ENCODE measurements at places on chromosomes 2 and 18. TPM values are rescaled to one million over a fixed set of nuclear protein-coding genes. Genes with fewer than 3 reads are reported as not detected.

NPPC gene
- polyA plus RNA-seq: 0.88 TPM

DNA sequence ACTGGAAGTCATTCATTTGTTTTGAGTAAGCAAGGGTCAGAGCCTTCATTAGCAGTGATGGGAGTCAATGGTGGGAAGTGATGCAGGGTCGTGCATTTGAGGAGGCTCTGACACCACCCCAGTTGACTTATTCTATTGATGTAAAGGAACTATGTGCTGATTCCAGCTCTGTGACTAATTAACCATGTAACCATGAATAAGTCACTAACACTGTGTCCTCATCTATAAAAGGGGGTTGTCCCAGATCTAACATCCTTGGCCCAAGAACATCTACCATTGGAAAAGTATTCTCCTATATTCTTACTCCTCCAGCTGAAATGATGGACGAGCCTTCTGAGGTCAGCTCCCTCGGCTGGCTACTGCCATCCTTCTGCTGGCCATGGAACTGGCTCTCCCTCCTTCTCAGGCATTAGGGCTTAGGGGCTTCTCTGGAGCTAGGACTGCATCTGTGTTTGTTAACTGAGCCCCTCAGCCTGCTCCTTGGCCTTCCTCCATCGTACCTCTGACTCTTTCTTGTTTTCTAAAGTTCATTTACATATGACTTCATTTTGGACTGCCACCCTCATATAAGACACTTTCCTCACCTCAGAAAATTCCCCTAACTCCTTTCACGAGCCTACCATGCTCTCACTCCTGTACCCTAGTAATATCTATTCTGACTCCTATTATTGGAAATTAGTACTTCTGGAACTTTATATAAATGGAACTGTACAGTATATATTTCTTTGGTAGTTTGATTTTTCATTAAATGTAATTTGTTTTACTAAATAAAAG lies 115.5 kb downstream of the KCTD1 start:
- H3K27me3 ChIP-seq: no peaks in the 10 kb centered on the region
- H3K36me3 ChIP-seq: no peaks in the 10 kb centered on the region
- no peak overlapping the region for H3K4me3 ChIP-seq
- H3K4me1 ChIP-seq: no peaks in the 10 kb centered on the region

DNA sequence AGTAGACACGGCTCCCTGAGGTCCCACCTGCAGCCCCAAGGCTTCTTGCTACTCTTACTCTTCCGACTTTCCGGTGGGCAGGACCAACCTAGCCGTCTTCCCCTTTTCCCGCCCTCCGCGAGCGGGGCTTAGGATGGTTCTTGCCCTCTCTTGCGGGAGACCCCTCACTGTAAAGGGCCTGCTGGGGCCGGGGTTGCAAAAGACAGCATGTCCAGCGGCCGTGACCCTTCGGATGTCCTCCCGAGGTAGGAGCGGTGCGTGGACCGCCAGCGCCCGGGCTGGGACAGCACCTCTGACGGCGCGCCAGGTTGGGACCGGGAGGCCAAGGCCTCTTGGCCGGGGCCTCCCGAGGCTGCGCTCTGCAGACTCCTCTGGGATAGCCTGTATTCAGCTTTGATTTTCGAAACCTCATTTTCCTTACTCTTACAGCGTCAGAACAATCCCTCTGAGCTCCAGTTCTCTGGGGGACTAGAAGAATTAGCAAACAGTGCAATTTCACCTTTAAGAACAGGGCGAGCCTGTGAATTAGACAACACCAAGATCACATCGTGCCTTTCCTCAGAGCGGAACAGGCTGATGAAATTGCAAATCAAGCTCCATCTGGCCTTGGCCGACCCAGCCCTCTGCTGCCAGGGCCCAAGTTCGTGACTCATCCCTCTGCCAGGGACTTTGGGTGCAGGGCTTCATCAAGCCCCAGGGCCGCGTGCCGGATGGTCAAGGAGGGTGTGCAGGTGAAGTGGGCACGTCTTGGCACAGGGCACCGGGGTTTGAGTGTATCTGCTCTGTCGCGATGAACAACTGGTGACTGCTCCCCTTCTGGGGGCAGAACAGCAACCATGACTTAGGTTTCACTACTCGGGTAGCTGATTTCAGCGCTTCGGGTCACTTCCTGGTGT lies 777 bp downstream of the MOCOS start:
- no peaks in the 10 kb centered on the region for H3K27me3 ChIP-seq
- peak; percentile 56 for DNase-seq
- H3K27ac ChIP-seq: no peak overlapping the region
- H3K4me3 ChIP-seq: peak overlapping the region; percentile 70

DNA sequence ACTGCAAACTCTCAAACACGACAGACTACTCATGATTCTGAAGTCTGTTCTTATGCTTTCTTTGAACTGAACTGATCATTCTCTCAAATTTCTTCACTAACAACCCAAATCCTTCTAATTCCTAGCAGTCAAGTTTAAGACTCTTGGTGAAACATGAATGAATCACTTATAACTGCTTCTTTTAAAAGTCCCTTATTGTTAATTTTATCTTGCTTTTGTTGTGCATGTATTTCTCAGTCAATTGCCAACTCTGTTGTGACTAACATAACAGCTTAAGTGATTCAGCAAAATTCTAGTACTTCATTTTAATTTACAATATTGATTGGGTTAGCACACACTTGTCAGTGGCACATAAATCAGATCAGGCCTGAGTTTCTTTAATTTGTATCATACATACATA lies 357.0 kb upstream of the FSIP2 start:
- H3K36me3 ChIP-seq: no peaks in the 10 kb centered on the region
- DNase-seq: no peak
- no peaks in the 10 kb centered on the region for H3K27me3 ChIP-seq
- no peak overlapping the region for H3K27ac ChIP-seq
- H3K4me3 ChIP-seq: no peak overlapping the region
- no peaks in the 10 kb centered on the region for H3K4me1 ChIP-seq

- H3K27ac ChIP-seq: no peak overlapping the region
- no peaks in the 10 kb centered on the region for H3K36me3 ChIP-seq
- no peak overlapping the region for H3K4me3 ChIP-seq
- no peak for DNase-seq
These were observed 286.9 kb downstream of the TMX3 start for GRCh38 chr18:68427951-68428401.

DNA sequence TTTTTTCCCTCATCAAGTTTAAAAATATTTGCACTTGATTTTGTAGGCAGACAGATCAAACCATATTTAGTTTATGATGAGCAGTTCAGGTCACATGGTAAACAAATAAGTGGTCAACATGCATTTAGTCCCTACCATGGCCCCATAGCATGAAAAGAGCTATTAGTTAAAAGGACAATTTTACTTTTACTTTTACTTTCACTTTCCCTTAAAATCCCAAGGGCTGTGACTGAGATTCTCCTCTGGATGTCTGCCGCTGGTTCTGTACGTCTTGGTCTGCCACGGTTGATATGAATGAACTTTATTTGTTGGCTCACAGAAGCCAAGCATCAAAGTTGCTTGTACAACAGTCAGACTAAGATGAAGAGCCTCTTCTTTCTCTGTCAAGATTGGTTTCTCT lies 626.2 kb upstream of the CDH7 start:
- H3K36me3 ChIP-seq: no peaks in the 10 kb centered on the region
- H3K4me3 ChIP-seq: no peak overlapping the region
- no peak for DNase-seq
- H3K4me1 ChIP-seq: no peaks in the 10 kb centered on the region
- H3K27ac ChIP-seq: no peak overlapping the region

- no peaks in the 10 kb centered on the region for H3K27me3 ChIP-seq
- DNase-seq: no peak
- H3K27ac ChIP-seq: no peak overlapping the region
- H3K36me3 ChIP-seq: no peaks in the 10 kb centered on the region
- no peaks in the 10 kb centered on the region for H3K4me1 ChIP-seq
These were observed 35.0 kb upstream of the PSMD14 start for GRCh38 chr2:161273038-161273760.

- H3K36me3 ChIP-seq: no peaks in the 10 kb centered on the region
- no peaks in the 10 kb centered on the region for H3K27me3 ChIP-seq
- H3K4me1 ChIP-seq: no peaks in the 10 kb centered on the region
- DNase-seq: no peak
- H3K4me3 ChIP-seq: no peak overlapping the region
- H3K27ac ChIP-seq: no peak overlapping the region
These were observed 31.9 kb downstream of the SLC66A3 start for GRCh38 chr2:11187083-11187619.

OXER1 gene
- 6.2 TPM for polyA plus RNA-seq

DNA sequence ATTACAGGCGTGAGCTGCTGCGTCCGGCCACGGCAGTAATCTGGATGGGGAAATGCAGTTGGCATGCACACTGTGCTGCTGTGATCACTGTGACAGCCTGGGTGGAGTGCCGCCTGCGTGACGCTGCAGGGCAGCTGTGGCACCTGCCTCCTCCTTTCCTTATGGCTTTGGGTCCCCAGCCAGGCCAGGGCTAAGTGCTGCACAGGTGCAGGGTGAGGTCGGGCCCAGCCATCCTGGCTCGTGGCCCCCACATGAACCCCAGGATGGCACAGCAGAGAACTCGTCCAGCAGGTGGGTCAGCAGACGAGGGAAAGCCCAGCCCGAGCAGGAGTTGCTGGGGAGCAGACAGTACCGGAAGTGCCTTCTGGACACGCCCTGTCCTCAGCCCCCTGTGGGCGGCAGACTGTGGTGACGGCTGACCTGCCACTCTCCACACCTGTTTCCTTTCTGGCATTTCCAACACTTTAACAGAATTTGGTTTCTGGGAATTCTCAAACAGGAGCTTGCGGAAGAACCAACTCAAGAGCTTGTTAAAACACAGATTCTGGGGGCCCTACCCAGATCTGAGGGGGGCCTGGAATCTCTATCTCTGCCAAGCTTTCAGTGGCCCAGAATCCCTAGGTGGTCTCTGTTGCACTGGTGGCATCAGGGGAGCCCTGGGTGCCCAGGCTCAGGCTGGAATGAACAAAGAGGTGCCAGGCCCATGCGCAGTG lies 16.9 kb downstream of the HS1BP3 start:
- H3K4me1 ChIP-seq: no peaks in the 10 kb centered on the region
- H3K27ac ChIP-seq: peak overlapping the region; percentile 0
- H3K27me3 ChIP-seq: no peaks in the 10 kb centered on the region
- peak; percentile 73 for DNase-seq
- H3K4me3 ChIP-seq: no peak overlapping the region

RAB27B gene
- polyA plus RNA-seq: under 0.01 TPM

DNA sequence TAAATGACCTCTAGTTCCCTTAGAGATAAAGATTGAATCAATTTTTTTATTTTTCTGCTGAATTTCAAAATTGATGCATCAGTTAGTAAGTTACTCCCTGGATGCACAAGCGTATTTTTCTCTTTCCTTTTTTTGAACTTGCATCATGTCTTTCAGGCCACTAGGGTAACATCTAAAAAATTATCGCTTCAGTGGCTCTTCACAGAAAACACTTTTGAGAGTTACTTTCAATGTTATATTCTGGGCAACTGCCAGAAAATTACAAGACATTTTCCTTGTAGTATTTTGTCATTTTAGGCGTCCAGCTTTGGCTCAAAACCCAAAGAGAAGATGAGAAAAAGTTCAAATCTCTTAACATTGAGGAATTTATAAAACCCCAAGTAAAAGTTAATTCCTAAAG lies 59.8 kb downstream of the DSEL start:
- H3K4me1 ChIP-seq: no peaks in the 10 kb centered on the region
- H3K36me3 ChIP-seq: no peaks in the 10 kb centered on the region
- no peaks in the 10 kb centered on the region for H3K27me3 ChIP-seq

- no peak overlapping the region for H3K4me3 ChIP-seq
- no peaks in the 10 kb centered on the region for H3K27me3 ChIP-seq
- H3K36me3 ChIP-seq: no peaks in the 10 kb centered on the region
- H3K4me1 ChIP-seq: no peaks in the 10 kb centered on the region
These were observed 68.6 kb downstream of the MTCL1 start for GRCh38 chr18:8773980-8774379.

- no peaks in the 10 kb centered on the region for H3K4me1 ChIP-seq
- no peaks in the 10 kb centered on the region for H3K36me3 ChIP-seq
- no peak overlapping the region for H3K27ac ChIP-seq
- no peaks in the 10 kb centered on the region for H3K27me3 ChIP-seq
- DNase-seq: no peak
- no peak overlapping the region for H3K4me3 ChIP-seq
These were observed 292.2 kb downstream of the AFF3 start for GRCh38 chr2:99850084-99850710.

DNA sequence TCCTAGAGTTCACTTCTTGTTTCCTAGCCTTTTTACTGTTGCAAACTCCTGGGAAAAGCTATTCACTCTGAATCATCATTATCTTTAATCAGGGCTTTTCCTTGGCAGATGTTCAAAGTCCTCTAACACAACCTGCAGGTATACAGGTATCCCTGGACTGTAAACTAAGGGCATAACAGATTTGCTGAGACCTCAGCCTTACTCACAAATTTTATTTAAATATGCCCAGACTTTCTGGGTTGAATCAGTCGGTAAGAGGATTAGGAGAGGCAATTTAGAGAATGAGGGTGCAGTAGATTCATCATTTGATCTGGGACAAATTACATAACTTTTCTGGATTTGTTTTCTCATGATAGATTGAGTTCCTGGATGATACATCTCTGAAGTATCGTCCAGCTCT lies 217.8 kb upstream of the STON1 start:
- no peak for DNase-seq
- H3K27me3 ChIP-seq: no peaks in the 10 kb centered on the region
- no peak overlapping the region for H3K4me3 ChIP-seq
- H3K27ac ChIP-seq: no peak overlapping the region

OSBPL1A gene
- 21.7 TPM for polyA plus RNA-seq

GRCh38 chr2:205681401-205682238 lies 681 bp upstream of the NRP2 start:
- no peak for DNase-seq
- no peaks in the 10 kb centered on the region for H3K27me3 ChIP-seq
- no peaks in the 10 kb centered on the region for H3K36me3 ChIP-seq
- H3K4me3 ChIP-seq: peak overlapping the region; percentile 65
- no peaks in the 10 kb centered on the region for H3K4me1 ChIP-seq
- H3K27ac ChIP-seq: peak overlapping the region; percentile 0

DNA sequence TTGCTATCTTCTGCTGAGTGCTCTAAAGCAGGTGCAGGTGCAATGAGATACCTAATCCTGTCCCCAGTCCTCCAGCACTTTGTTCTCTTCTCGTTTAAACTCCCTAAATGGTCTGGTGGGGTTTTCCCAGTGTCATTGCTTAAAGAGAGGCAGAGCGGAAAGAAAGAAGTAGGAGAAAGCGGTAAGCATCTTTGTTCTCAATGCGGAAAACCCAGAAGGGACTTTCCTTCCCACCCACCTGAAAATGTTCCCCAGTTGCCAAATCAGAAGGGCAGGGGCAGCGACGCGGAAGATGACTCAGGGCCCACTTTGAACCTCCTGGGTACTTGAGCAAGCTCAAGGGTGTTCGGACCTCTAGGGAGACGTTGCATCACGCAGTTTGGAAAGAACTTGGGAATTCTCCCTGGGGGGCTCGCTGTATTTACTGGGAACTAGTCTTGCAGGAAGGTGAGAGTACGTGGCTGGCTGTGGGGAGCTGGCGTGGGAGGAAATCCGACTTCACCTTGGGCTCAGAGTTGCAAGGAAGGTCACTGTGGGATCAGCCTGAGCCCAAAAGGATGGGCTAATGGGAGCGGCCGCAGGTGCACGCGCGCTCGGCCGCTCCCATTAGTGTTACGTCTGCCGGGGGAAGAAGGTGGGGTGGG lies 589 bp upstream of the SGPP2 start:
- no peaks in the 10 kb centered on the region for H3K4me1 ChIP-seq
- no peak for DNase-seq
- no peaks in the 10 kb centered on the region for H3K27me3 ChIP-seq
- no peaks in the 10 kb centered on the region for H3K36me3 ChIP-seq
- no peak overlapping the region for H3K27ac ChIP-seq

GRCh38 chr18:51196118-51196810 lies 1.2 kb downstream of the MEX3C start:
- no peaks in the 10 kb centered on the region for H3K36me3 ChIP-seq
- H3K27me3 ChIP-seq: no peaks in the 10 kb centered on the region
- peak overlapping the region; percentile 83 for H3K27ac ChIP-seq
- no peaks in the 10 kb centered on the region for H3K4me1 ChIP-seq

Data from aorta (tissue), 5 donors.